ENCODE measurements at places on chromosomes 1 and 21. TPM values are rescaled to one million over a fixed set of nuclear protein-coding genes. Genes with fewer than 3 reads are reported as not detected.

SHISAL2A gene
- total RNA-seq = not detected

DNA sequence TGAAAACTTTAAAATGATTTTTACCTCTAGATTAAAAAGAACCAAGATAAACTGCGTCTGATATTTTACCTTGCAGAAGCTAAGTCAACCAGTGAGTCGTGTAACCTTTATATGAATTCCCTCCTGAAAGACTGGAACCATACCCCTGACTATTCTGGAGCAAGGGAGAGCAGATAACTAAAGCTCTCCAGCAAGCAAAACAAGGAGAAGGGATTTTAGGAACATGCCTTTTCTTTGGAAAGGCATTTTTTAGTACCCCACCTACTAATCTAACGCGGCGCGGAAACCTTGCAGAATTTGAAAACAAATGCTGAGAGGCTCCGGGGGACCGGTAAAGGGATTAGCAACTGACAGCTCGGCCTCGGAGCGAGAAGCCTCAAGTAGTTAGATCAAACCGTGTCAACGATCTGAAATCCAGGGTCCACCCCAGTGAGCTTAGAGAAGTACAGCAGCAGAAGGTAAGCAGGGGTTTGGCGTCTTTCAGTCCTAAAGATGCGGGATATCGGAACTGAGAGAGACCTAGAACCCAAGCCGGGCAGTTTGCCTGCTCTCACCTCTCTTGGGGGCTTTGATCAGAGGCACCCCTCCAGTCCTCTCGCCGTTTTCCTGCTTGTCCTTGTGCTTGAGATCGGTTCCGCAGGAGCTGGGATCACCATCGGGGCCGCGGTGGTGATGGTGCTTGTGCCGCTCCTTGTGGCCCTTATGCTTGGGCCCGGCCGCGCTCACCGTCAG lies 954 bp downstream of the RSBN1 start:
- no peak for DNase-seq
- peak overlapping the region; percentile 93 for H3K4me3 ChIP-seq
- no peaks in the 10 kb centered on the region for H3K36me3 ChIP-seq
- H3K27me3 ChIP-seq = no peaks in the 10 kb centered on the region

GRCh38 chr21:36491209-36491910 lies 11.4 kb upstream of the CLDN14 start:
- DNase-seq = no peak
- H3K36me3 ChIP-seq = peaks cover 1% of the 10 kb centered on the region
- H3K27ac ChIP-seq = no peak overlapping the region
- no peak overlapping the region for H3K4me3 ChIP-seq
- no peaks in the 10 kb centered on the region for H3K4me1 ChIP-seq

SMIM1 gene
- total RNA-seq = not detected

DNA sequence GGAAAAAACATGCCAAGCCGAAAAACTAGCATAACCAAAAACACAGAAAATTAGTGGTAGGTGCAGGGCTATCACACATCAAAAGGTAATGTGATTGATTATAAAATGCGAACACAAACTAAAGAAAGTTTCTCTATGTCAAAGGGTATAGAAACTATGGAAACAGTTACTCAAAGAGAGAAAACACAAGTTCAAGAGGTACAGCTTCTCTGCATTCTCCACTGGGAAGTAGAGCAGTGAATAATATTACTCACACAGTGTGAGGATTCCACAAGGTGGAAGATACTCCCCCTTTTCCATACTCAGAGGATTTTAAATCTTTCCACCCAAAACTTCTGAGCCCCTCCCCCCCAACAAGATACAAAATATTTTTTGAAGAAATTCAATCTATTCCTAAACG lies 18.6 kb downstream of the AKT3 start:
- H3K27ac ChIP-seq = peak overlapping the region; percentile 4
- no peak for DNase-seq
- no peaks in the 10 kb centered on the region for H3K27me3 ChIP-seq

CLCA4 gene
- total RNA-seq = not detected

FAM177B gene
- not detected for total RNA-seq

DSCAM gene
- not detected for total RNA-seq

DNA sequence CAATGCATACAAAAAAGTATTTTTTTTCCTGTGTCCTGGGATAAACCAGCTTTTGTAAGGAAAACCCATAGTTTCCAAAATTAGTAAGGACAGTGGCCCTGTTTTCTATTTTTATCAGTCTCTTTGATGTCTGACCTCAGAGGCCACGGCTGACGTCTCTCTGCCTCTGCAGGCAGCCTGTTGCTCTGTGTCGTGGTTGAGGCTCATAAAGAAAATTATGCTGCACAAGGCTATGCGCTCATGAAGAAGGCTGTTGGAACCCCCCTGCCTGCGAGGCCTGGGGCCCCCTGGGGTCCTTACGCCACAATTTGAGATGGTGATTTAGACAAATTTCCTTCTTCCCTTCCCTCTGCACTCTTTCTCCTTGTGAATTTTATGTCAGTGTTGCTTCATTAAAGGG lies 48.9 kb downstream of the AGPAT3 start:
- H3K36me3 ChIP-seq = peaks cover 6% of the 10 kb centered on the region
- no peaks in the 10 kb centered on the region for H3K27me3 ChIP-seq
- peak; percentile 18 for DNase-seq
- H3K4me3 ChIP-seq = no peak overlapping the region
- H3K27ac ChIP-seq = no peak overlapping the region

VTCN1 gene
- total RNA-seq = not detected

- H3K36me3 ChIP-seq = no peaks in the 10 kb centered on the region
- H3K4me1 ChIP-seq = peaks cover 74% of the 10 kb centered on the region
- peak overlapping the region; percentile 71 for H3K27ac ChIP-seq
- no peak for DNase-seq
- H3K4me3 ChIP-seq = no peak overlapping the region
- no peaks in the 10 kb centered on the region for H3K27me3 ChIP-seq
Observed at GRCh38 chr1:25699500-25700143, 83.0 kb downstream of the MAN1C1 start.

MRPS21 gene
- 68.3 TPM for total RNA-seq

IPO9 gene
- 69.5 TPM for total RNA-seq

GRCh38 chr21:15050568-15051377 lies 14.0 kb downstream of the NRIP1 start:
- no peaks in the 10 kb centered on the region for H3K36me3 ChIP-seq
- H3K27ac ChIP-seq = no peak overlapping the region
- no peak overlapping the region for H3K4me3 ChIP-seq
- peaks cover 27% of the 10 kb centered on the region for H3K4me1 ChIP-seq
- DNase-seq = no peak

GRCh38 chr1:55781944-55782482 lies 566.8 kb upstream of the USP24 start:
- no peaks in the 10 kb centered on the region for H3K36me3 ChIP-seq
- DNase-seq = no peak
- no peaks in the 10 kb centered on the region for H3K27me3 ChIP-seq
- no peak overlapping the region for H3K27ac ChIP-seq
- peaks cover 7% of the 10 kb centered on the region for H3K4me1 ChIP-seq

- no peak overlapping the region for H3K4me3 ChIP-seq
- no peak overlapping the region for H3K27ac ChIP-seq
- no peaks in the 10 kb centered on the region for H3K36me3 ChIP-seq
- H3K4me1 ChIP-seq = peaks cover 3% of the 10 kb centered on the region
- no peak for DNase-seq
Observed at GRCh38 chr1:1917304-1917976, 1.6 kb downstream of the TMEM52 start.

KCNA3 gene
- total RNA-seq = not detected

GRCh38 chr21:42223826-42224575 lies 5.1 kb downstream of the ABCG1 start:
- peaks cover 27% of the 10 kb centered on the region for H3K27me3 ChIP-seq
- no peaks in the 10 kb centered on the region for H3K36me3 ChIP-seq
- no peak for DNase-seq

DNA sequence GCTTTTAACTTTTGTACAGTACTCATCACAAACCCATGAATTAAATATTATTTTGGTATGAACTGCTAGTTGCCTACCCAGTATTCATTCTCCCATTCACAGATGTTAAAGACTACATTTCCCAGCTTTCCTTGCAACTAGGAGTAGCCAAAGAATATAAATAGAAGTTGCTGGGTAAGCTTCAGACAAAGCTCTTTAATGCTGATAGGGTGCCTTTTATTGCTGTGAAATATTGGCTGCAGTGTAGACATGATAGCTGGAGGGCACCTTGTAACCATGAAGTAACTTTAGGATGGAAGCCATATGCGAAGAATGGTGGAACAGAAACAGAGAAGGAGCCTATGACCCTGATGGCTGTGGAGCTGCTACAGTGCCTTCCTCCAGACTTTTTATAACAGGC lies 16.7 kb downstream of the JUN start:
- H3K4me1 ChIP-seq = peaks cover 42% of the 10 kb centered on the region
- H3K27me3 ChIP-seq = no peaks in the 10 kb centered on the region
- DNase-seq = no peak
- H3K4me3 ChIP-seq = no peak overlapping the region
- no peak overlapping the region for H3K27ac ChIP-seq

DNA sequence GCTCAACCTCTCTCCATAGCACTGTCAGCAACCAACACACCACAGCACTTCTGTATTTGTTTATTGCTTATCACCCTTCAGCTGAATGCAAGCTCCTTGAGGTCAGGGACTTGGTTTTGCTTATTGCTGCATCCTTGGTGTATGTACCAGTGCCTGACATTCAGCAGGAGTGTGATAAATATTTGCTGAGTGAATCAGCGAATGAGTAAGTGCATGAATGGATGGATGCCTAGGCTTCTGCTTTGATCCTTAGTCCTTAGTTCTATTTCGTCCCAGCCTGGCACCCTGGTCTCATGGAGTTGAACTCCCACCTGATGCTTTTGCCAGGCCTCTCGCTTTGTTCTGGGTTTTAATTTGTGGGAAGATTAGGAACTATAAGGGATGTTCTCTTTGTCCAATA lies 88.2 kb downstream of the ZSCAN20 start:
- H3K4me3 ChIP-seq = no peak overlapping the region
- H3K27ac ChIP-seq = no peak overlapping the region

AMPD1 gene
- not detected for total RNA-seq

DNA sequence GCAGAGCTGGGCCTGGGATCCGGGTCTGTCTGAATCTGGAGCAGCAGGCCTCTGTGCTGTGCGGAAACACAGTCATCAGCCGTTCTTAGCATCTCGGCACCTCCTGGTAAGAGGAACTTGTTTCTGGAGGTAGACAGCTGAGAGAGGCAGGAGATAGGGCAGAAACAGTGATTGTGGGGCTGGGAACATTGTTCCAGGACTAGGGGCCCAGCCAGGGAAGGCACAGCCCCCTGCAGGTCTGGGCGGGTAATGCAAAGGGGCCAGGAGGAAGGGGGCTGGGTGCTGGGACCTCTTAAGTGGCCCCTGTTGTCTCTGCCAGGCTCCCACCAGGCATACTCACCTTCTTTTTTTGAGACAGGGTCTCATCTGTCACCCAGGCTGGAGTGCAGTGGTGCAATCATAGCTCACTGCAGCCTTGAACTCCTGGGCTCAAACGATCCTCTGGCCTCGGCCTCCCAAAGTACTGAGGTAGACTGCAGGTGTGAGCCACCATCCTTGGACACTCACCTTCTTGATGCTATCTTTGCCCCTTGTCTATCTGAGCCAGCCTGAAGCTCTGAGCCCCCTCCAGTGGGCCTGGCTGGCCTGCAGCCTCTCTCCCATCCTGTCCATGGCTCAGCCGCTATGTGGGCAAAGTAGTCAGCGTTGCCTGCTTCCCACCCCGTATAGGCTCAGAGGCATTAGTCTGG lies 134.3 kb upstream of the ZBTB40 start:
- no peak for DNase-seq
- no peak overlapping the region for H3K27ac ChIP-seq
- H3K36me3 ChIP-seq = no peaks in the 10 kb centered on the region
- H3K27me3 ChIP-seq = peaks cover 26% of the 10 kb centered on the region
- H3K4me3 ChIP-seq = no peak overlapping the region

DNA sequence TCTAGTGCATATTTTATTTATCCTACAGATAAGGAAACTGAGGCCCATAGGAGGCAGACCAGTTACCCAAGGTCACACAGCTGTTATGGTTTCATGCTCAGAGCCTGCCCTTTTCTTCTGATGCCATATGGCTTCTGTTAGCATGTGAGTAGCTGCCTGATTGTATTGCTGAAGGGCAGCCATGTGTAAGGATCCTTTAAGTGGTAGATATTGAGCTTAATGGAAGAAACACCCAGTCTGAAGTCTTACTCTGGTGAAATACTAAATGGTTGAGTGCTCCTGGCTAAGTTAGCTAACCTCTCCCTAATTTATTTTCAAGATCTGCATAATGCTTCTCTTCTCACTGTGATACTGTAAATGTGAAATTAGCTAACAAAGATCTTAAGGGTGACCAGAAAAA lies 30.9 kb downstream of the ADAMTS5 start:
- no peak overlapping the region for H3K27ac ChIP-seq
- H3K36me3 ChIP-seq = peaks cover 15% of the 10 kb centered on the region
- peaks cover 32% of the 10 kb centered on the region for H3K4me1 ChIP-seq
- DNase-seq = no peak

PAX7 gene
- total RNA-seq = not detected

AADACL3 gene
- total RNA-seq = not detected

DNA sequence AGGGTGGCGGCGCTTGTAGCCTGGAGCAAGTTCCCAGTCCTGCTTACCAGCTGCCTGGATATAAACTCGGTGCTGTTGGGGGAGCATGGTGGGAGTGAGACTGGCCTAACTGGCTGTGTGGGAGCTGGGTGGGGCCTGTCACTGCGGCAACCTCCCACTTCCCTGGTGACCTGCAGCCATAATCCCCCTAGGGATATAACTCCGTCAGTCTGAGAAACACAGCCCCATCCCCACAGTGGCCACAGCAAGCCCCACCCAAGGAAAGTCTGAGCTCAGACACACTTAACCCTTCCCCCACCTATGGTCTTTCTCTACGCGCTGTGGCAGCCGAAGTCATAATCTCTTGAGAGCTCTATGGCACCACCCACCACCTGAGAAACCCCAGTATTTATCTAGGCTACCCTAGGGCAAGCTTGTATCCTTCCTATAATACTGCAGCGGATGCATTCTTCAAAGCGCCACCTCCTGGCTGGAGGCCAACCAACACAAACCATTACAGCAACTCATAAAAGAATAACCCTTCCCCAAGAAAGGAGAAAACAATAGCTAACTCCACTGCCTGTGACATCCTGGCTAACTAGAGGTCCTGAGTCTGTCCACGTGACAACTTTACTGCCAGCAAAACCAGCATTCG lies 57.4 kb downstream of the ZNF648 start:
- H3K4me3 ChIP-seq = no peak overlapping the region
- H3K27ac ChIP-seq = no peak overlapping the region
- peaks cover 1% of the 10 kb centered on the region for H3K36me3 ChIP-seq

- H3K4me3 ChIP-seq = no peak overlapping the region
- H3K4me1 ChIP-seq = peaks cover 32% of the 10 kb centered on the region
- no peak overlapping the region for H3K27ac ChIP-seq
- DNase-seq = no peak
- peaks cover 25% of the 10 kb centered on the region for H3K27me3 ChIP-seq
Observed at GRCh38 chr21:42721341-42721824, 68.0 kb downstream of the PDE9A start.

- no peak overlapping the region for H3K27ac ChIP-seq
- H3K4me1 ChIP-seq = peaks cover 78% of the 10 kb centered on the region
- H3K27me3 ChIP-seq = no peaks in the 10 kb centered on the region
- peaks cover 6% of the 10 kb centered on the region for H3K36me3 ChIP-seq
Observed at GRCh38 chr21:34126269-34126668, 52.9 kb downstream of the MRPS6 start.

CD34 gene
- total RNA-seq = 0.12 TPM

GRCh38 chr21:40466893-40467483 lies 380.0 kb downstream of the DSCAM start:
- DNase-seq = no peak
- H3K36me3 ChIP-seq = no peaks in the 10 kb centered on the region
- peaks cover 9% of the 10 kb centered on the region for H3K27me3 ChIP-seq
- H3K4me1 ChIP-seq = no peaks in the 10 kb centered on the region
- H3K4me3 ChIP-seq = no peak overlapping the region

- DNase-seq = no peak
- H3K4me1 ChIP-seq = no peaks in the 10 kb centered on the region
- no peak overlapping the region for H3K27ac ChIP-seq
Observed at GRCh38 chr1:15508700-15509487, 15.1 kb downstream of the CASP9 start.

FCAMR gene
- not detected for total RNA-seq

PROK1 gene
- not detected for total RNA-seq

GNAT2 gene
- total RNA-seq = not detected

CA14 gene
- total RNA-seq = not detected
